ENCODE measurements at places on chromosomes 7 and 10.

- DNase-seq, result no peak
These were observed 255.1 kb upstream of the MKLN1 start for GRCh38 chr7:131072505-131073091.

DNA sequence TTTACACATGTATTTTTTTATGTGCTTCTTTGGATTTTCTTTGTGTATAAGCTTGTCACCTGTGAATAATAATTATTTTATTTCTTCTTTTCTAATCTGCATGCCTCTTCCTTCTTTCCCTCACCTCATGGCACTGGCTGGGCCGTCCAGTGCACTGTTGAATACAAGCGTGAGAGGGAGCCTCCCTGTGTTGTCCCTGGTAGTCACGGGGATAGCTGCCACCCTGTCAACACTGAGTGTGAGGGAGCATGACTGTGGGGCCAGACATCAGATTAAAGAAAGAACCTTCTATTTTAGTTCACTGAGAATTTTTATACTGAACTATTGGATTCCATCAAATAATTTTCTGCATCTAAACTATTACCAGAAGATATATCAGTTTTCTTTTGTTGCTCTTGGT is 187.9 kb downstream of the CDC14C start:
- DNase-seq, result no peak

DNA sequence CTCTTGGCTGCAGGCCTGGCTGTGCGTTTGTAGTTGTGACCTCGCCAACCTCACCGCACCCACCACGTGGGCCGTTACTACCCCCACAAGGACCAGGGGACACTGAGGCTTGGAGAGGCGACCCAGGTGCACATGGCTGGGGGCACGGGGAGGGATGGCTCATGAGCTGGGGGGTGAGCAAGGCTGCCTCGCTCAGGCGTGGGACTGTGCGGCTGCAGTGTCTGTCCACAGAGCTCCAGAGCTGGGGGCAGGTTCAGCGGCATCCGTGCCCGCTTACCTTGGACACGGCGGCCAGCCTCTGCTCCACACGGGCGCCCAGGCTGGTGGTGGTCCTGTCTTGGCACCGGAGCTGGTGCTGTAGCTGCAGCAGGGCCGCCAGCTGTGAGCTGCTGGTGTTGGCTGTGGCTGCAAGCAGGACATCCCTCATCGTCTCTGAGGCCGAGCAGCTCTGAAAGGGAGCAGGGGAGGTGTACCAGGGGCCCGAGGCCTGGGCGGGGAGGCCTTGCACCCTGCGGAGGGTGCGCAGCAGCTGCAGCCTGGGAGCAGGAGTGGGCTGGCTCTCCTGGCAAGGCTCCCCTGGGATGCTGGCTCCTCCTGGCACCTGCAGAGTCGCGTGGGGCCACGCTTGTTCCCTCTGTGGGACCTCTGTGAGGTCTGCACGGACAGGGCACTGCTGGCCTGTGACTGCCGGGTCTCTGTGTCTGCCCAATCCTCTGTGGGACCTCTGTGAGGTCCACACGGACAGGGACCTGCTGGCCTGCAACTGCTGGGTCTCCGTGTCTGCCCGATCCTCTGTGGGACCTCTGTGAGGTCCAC is 60.0 kb upstream of the NKX6-2 start:
- DNase-seq, result no peak

GRCh38 chr10:73950155-73950948 is 39.4 kb downstream of the PLAU start:
- DNase-seq, result no peak

DNA sequence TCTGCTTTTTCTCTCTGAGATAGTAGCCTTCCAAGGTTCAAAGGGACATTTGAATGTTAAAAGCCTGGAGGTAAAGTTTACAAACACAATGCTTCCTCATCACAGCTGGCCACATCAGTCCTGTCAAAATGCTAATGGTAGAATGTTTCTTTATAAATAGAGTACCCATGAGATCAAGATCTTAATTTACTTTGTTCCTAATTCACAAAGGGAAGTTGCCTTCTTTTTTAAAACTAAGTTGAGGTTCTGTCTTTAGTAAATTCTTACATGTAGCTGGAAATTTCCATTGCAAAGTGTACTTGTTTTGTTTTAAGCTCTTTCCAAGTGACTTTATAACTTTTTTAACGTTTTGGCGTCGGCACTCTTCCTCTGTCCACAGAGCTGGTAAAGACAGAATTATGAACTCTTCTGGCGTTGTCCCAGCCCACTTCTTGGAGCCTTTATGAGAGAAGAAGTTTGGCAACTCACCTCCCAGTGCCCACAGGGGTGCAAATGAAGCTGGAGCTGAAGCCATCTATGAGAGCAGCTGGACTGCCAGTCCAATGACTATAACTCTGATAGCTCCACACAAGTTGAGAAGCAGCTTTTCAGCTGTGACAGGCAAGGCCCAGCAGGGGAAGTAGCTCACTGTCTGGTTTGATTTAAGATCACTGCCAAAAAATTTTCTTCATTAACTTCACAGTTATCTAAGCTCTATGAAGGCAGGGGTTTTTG is 23.3 kb downstream of the FZD1 start:
- DNase-seq, result no peak

- no peak for DNase-seq
These were observed 32.1 kb upstream of the GNA12 start for GRCh38 chr7:2876031-2876731.

- no peak for DNase-seq
These were observed 140.7 kb downstream of the RGS10 start for GRCh38 chr10:119401671-119402395.

- peak; percentile 5 for DNase-seq
These were observed 37.3 kb downstream of the CFAP46 start for GRCh38 chr10:132904814-132905649.

- DNase-seq, result no peak
These were observed 74.8 kb downstream of the SVIL start for GRCh38 chr10:29559996-29560395.

- DNase-seq, result no peak
These were observed 122.9 kb upstream of the MYO3A start for GRCh38 chr10:25811052-25811685.

GRCh38 chr10:28785018-28785417 is 107.7 kb downstream of the BAMBI start:
- no peak for DNase-seq

DNA sequence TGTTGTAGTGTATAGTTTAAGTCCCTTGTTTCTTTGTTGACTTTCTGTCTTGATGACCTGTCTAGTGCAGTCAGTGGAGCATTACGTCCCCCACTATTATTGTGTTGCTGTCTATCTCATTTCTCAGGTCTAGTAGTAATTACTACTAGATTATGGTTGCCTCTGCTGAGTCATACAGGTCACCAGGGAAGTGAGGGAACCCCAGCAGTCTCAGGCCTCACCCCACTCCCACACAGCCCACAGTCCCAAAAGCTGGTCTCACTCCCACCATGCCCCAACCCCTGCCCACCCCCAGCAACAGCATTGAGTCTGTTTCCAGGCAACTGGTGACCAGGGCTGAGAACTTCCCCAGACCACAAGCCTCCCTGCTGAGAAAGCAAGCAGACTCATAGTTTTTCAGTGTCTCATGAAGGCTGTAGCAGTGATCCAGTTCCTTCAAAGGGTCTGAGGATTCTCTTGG is 88.0 kb downstream of the PLXDC2 start:
- no peak for DNase-seq

- no peak for DNase-seq
These were observed 8.4 kb upstream of the TMEM254 start for GRCh38 chr10:80070057-80070456.

GRCh38 chr10:14146025-14146424 is 184.7 kb downstream of the FRMD4A start:
- DNase-seq, result no peak

DNA sequence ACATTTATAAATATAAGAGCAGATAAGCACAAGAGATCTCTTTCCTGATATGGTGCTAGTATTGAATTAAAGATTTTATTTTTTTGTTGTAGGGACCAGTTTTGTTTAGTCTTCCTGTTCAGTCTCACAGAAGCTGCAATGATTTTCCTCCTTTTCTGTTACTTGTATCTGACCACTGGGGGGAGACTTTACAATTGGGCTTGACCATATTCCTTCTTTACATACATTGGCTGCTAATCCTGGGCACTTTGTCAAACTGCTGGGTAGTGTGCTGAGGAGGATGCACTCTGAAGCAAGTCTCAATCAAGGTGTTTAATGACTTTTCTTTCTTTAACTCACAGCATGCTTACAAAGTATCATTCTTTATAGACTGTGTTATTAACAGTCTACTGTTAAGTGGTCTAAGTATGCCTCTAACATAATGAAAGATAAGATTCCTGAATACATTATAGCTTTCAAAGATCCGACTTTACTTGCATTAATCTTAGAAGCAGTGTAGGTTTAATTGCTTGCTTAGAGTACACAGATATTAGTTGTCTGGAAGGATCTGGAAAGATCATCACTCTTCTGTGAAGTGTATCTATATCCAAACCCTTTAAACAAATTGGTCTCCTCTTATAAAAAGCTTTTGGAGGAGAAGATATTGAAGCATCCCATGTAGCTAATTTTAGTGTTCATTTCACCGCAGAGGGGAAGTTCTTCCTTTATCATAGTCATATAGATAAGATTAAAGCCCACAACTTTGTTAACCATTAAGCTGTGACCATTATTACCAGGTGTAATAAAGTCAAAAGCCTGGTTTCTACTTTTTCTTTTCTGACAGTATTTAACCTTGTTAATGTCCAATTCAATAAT is 3.1 kb downstream of the PALS2 start:
- no peak for DNase-seq

DNA sequence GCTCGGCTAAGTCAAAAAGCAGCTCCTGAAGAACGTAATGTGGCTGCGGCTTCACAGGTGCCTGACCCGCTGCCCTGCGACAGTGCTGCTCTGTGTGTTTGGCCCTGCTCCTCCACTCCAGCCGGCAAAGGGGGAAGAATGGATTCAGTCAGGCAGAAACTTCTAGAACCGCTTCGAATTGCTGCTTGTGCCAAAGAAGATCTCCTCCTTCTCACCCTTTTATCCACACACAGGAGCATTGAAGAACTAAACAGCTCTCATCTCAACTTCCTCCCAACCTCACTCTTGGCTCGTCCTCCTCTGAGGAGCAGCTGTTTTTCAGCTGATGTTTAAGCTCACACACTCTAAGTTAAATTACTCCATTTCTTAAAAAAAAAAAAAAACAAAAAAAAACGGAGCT is 651.4 kb downstream of the INHBA start:
- no peak for DNase-seq

- DNase-seq, result peak; percentile 43
These were observed 652 bp downstream of the ATOH7 start for GRCh38 chr10:68231106-68231816.

DNA sequence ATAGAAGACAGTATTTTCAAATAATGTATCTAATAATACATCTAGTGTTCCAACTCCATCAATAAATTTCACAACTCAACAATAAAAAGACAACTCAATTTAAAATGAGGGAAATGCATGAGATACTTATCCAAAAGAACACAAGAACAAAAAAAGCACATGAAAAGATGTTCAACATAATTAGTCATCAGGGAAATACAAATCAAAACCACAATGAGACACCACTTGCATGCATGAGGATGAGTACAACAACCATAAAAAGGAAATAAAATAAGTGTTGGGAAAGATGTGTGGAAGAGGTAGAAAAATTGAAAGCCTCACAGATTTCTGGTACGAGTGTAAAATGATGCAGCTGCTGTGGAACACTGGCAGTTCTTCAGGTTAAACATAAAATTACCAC is 111.6 kb upstream of the PTPRZ1 start:
- no peak for DNase-seq

DNA sequence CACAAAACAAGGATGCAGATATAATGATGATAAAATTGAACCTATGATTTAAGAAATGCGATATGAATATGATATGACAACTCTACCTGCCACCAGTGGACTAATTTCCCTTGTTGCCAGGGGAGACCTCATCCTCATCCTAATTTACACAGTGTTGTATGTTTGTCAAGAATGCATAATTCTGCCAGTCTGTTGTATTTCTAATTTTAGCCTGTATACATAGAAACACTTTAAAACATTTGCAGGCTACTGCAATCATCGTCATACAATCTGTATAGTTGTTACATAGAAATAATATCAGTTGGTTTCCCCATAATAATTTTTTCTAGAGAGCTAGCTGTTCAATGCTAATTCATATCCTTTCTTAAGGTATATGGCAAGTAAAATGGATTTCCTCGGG is 274.2 kb downstream of the DPP6 start:
- no peak for DNase-seq

DNA sequence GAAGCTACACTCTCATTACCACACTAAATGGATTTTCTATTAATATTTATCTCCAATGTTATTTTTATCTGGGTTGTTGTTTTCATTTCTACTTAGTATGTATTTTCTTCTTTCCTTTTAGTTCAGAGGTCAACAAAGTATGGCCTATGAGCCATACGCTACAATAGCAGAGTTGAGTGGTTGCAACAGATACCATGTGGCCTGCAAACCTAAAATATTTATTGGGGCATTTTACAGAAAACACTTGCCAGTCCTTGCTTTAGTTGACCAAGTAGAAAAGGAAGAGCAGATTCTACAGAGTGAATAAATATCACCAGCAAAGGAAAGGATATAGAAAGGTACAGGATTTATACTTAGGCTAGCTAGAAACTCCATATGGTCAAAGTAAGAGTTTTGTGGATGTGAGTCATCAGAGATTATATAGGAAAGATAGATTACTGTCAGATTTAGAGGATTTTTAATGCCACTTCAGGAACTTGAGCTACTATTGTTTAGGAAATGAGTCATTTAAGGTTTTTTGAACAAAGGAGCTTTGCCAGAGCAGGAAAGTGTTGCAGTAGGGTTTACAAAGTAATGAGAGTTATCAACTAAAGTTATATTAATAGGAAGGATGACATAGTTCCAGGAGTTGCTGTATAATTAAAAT is 323.3 kb upstream of the KAT6B start:
- no peak for DNase-seq

GRCh38 chr7:150966002-150966401 is 12.1 kb downstream of the KCNH2 start:
- no peak for DNase-seq

- no peak for DNase-seq
These were observed 51.8 kb downstream of the TMEM209 start for GRCh38 chr7:130153211-130153908.

DNA sequence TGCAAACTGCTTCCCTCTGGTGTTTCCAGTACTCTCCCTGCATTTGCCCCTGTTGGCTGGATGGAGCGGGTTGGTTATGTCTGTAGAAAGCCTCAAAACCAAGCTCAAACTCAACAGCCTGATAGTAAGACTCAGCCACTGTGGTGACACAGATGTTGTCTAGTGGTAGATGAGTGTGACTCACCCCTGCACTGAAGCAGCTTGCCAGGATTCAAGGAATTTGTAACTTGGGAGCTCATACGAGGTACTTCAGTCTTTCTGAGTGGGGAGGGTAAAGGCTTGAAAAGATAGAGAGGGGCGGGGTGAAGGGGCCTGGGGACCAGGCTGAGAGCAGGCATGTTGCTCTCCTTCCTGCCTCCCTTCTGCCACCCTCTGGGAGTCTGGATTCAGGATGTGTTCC is 22.9 kb upstream of the AQP1 start:
- no peak for DNase-seq

- DNase-seq, result no peak
These were observed 23.7 kb downstream of the SHH start for GRCh38 chr7:155788616-155789000.

All from stimulated activated CD4-positive, alpha-beta T cell treated with anti-CD3 and anti-CD28 coated beads, Interleukin-12 subunit alpha, Interleukin-12 subunit beta, amount 100 ng/mL, for 4 hours (primary cell).